ENCODE measurements at places on chromosomes 12 and 14. TPM values are rescaled to one million over a fixed set of nuclear protein-coding genes. Genes with fewer than 3 reads are reported as not detected.

- H3K27me3 ChIP-seq, result no peaks in the 10 kb centered on the region
- H3K36me3 ChIP-seq, result no peaks in the 10 kb centered on the region
- H3K4me3 ChIP-seq, result no peak overlapping the region
- H3K4me1 ChIP-seq, result peaks cover 11% of the 10 kb centered on the region
Observed at GRCh38 chr12:3972576-3972975, 99.4 kb upstream of the PARP11 start.

GRCh38 chr12:14655284-14655683 is 41.1 kb downstream of the GUCY2C start:
- no peak overlapping the region for H3K4me3 ChIP-seq
- DNase-seq, result no peak
- H3K4me1 ChIP-seq, result no peaks in the 10 kb centered on the region
- H3K36me3 ChIP-seq, result no peaks in the 10 kb centered on the region
- no peak overlapping the region for H3K27ac ChIP-seq

DNA sequence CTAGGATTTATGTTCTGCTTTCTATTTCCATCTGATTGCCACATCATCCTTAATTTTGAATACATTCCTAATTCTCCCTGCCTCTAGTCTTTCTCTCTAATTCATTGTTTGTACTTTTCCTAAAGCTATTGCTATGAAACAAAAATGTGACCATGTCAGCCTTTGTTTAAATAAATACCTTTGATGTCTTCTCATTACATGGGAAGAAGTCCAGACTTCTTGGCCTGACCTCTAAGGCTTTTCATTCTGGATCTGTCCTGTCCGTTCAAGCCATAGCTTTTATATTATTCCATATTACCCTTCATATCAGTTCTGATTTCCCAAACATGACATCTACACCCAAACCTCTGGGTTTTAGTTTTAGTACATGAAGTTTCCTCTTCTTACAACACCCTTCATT is 91.4 kb downstream of the CDK17 start:
- no peak overlapping the region for H3K27ac ChIP-seq
- no peaks in the 10 kb centered on the region for H3K36me3 ChIP-seq
- H3K4me1 ChIP-seq, result no peaks in the 10 kb centered on the region
- no peak overlapping the region for H3K4me3 ChIP-seq
- no peak for DNase-seq

DNA sequence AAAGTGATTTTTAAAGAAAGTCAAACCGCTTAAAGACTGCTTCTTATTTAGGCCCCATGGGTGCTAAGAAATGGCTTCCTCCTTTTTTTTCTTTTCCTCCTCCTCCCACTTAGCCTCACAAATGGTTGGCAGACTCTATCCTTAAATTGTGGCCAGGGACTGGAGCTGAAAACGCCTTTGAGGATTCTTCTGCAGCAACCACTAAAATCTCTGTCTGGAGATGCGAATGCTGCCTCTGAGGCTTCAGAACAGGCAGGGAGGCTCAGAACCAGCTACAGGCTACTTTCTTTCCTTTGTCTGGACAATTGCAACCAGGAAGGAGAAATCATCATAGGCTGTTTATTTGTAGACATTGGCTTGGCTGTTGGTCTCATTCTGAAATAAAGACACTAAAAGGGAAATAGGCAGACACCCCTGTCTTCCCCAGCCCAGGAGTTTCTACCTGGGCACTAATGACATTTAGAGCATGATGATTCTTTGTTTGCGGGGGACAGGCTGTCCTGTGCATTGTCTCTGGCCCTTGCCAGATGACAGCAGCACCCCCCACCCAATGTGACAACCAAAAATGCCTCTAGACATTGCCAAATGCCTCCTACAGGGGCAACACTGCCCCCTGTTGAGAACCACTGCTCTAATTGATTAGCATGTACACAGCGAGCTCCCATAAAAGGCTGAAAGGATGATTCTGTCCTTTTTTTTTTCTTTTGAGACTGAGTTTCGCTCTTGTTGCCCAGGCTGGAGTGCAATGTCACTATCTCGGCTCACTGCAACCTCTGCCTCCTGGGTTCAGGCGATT is 50.3 kb downstream of the MAP1LC3B2 start:
- H3K27ac ChIP-seq, result peak overlapping the region; percentile 22
- H3K36me3 ChIP-seq, result no peaks in the 10 kb centered on the region
- H3K4me1 ChIP-seq, result no peaks in the 10 kb centered on the region
- no peaks in the 10 kb centered on the region for H3K27me3 ChIP-seq

DNA sequence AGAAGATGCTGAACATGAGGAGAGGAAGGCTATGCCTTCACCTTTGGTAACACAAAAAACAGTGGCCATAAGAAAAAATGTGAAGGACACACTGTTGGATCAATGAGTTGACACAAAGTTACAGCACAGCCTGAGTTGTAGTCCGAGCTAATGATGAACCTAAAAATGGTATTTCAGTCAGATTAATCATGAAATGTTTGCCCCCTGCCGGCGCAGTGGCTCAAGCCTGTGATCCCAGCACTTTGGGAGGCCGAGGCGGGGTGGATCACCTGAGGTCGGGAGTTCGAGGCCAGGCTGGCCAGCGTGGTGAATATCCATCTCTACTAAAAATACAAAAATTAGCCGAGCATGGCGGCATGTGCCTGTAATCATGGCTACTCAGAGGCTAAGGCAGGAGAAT is 1.3 kb upstream of the CAPRIN2 start:
- no peaks in the 10 kb centered on the region for H3K27me3 ChIP-seq
- H3K36me3 ChIP-seq, result no peaks in the 10 kb centered on the region
- H3K4me3 ChIP-seq, result no peak overlapping the region
- no peak overlapping the region for H3K27ac ChIP-seq

- H3K27me3 ChIP-seq, result no peaks in the 10 kb centered on the region
- H3K27ac ChIP-seq, result no peak overlapping the region
- H3K4me3 ChIP-seq, result no peak overlapping the region
- no peaks in the 10 kb centered on the region for H3K4me1 ChIP-seq
Observed at GRCh38 chr12:67582844-67583243, 65.7 kb upstream of the DYRK2 start.

- no peaks in the 10 kb centered on the region for H3K27me3 ChIP-seq
- H3K27ac ChIP-seq, result no peak overlapping the region
- H3K36me3 ChIP-seq, result no peaks in the 10 kb centered on the region
- no peak overlapping the region for H3K4me3 ChIP-seq
Observed at GRCh38 chr12:78636231-78636855, 228.2 kb upstream of the SYT1 start.

DNA sequence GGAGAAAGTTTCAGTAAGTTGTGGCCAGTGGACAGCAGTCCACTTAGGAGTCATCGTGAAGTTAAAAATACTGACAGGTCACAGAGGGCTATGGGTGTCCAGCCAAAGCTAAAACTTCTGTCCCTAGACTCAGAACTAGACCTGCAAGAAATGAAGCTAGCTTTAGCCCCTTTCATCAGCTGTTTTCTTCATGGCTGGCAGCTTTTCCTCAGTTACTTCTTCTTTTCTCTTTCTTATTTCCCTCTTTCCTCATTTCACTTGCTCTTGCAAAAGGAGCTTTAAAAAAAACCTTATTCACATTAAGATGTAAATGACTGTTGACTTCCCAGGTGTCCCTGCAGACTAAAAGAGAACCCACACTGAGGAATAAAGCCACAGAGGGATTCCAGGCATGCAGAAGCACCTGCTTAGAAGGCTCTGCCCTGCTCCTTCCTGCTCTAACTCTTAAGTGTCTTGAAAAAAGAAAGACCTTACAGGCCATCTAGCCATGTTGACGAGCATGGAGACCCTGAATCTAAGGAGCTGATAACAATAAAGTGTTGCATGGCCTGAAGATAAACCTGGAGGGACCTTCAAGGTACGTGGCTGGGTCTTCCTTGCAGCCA is 69.7 kb upstream of the CCND2 start:
- H3K27me3 ChIP-seq, result no peaks in the 10 kb centered on the region
- H3K36me3 ChIP-seq, result no peaks in the 10 kb centered on the region
- H3K4me3 ChIP-seq, result no peak overlapping the region
- DNase-seq, result no peak
- no peaks in the 10 kb centered on the region for H3K4me1 ChIP-seq

GRCh38 chr12:105476616-105477015 is 146.1 kb downstream of the C12orf75 start:
- no peaks in the 10 kb centered on the region for H3K27me3 ChIP-seq
- H3K27ac ChIP-seq, result no peak overlapping the region
- DNase-seq, result no peak
- H3K4me3 ChIP-seq, result no peak overlapping the region

GRCh38 chr14:58807191-58807590 is 169.4 kb downstream of the DACT1 start:
- H3K4me3 ChIP-seq, result no peak overlapping the region
- H3K4me1 ChIP-seq, result no peaks in the 10 kb centered on the region
- no peak overlapping the region for H3K27ac ChIP-seq
- H3K27me3 ChIP-seq, result no peaks in the 10 kb centered on the region

DNA sequence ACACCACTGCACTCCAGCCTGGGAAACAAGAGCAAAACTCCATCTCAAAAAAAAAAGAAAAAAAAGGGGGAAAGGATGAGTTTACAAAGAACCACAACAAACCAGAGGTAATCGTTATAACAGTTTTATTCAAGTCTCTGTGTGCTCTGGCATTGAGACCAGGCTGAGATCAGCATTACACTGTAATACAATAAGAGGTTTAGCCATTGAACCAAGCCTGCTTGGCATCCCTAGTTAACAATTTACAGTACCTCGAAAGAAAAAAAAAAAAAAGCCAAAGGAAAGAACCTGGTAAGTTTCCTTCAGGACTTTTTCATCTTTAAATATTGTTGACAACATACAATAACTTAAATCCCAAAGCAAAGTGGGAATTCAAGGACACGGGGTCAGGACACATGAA is 80.7 kb downstream of the TTC9 start:
- H3K36me3 ChIP-seq, result no peaks in the 10 kb centered on the region
- H3K27ac ChIP-seq, result peak overlapping the region; percentile 81
- peaks cover 14% of the 10 kb centered on the region for H3K4me1 ChIP-seq
- H3K27me3 ChIP-seq, result no peaks in the 10 kb centered on the region

DNA sequence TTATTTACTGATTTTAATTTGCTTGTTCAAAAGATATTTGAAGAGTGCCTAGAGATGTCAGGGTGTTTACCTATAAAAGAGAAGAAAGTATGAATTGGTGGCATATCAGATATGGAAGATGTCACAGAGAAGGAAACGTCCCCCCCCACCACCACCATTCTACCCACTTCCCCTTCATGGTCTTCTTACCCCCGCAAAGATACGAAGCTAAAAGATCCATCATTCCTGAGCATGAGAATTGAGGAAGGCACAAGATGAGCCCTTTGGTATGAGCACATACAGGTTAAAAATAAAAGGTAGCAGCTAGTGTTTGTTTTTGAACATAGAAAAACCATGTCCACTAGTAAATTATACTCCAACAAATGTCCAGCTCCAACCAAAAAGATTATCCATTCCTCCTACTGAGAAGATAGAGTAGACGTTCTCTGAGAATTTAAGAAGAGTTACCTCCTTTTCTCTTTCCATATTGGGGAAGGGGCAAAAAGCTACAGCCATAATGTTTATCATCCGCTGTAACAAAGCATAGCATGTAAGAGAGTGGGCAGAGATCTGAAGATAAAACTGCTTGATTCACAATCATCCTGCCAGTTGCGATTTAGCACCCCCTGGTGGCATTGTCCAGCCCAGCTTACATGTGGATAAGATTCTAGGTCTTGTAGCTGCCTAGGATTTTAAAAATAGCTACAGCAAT is 29.1 kb downstream of the NFYB start:
- H3K4me1 ChIP-seq, result no peaks in the 10 kb centered on the region
- DNase-seq, result peak; percentile 8
- H3K27me3 ChIP-seq, result no peaks in the 10 kb centered on the region

DNA sequence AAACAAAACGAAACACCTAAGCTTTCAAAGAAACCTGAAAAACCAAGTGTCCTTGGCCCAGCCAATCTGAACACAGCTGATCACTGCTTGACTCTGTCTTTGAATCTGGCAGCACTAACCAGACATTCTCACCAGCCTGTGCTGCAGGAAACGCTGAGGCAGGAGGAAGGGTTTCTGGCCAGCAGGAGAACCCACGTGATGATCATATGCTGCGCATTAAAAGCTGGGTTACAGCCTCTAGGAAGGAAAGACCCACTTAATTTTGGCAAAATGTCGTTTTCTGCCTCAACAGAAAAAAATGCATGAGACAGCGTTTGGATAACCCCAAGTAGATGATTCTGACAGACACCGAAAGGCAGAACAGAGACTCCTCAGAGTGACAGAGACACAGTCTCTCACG is 9.8 kb downstream of the APPL2 start:
- no peaks in the 10 kb centered on the region for H3K27me3 ChIP-seq
- H3K4me1 ChIP-seq, result peaks cover 17% of the 10 kb centered on the region

- no peaks in the 10 kb centered on the region for H3K4me1 ChIP-seq
- no peaks in the 10 kb centered on the region for H3K36me3 ChIP-seq
- DNase-seq, result no peak
- H3K27ac ChIP-seq, result peak overlapping the region; percentile 59
Observed at GRCh38 chr12:22437031-22437806, 102.7 kb upstream of the ST8SIA1 start.

DNA sequence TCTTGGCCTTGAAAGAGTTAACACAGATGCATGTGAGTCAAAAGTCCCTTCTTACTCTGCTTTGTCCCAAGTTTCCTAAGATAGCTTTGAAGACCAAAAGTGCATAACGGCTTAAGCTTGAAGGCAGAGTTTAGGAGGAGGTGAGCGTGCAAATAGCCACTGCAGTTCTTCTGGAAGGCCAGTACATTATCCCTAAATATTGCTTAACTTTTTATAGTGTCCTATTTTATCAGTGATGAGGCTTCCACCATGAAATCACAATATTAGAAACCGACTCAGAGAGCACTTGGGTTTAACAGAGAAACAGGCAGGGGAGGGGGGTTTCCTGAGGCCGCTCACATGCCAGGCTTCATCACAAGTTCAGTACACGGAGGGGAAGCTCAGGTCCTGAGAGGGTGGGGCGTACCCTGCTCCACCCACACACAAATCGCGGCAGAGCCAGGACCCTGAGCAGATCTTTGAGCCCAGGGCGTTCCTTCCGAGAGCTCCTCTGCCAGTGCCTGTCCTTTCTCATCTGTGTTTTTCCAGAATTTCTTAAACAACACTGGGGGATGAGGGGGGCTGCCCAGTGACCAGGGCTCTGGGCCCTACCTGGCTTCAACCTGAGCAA is 26.8 kb upstream of the BDKRB2 start:
- H3K27me3 ChIP-seq, result no peaks in the 10 kb centered on the region
- H3K4me1 ChIP-seq, result peaks cover 54% of the 10 kb centered on the region
- peak overlapping the region; percentile 71 for H3K27ac ChIP-seq
- H3K4me3 ChIP-seq, result no peak overlapping the region
- DNase-seq, result no peak

DNA sequence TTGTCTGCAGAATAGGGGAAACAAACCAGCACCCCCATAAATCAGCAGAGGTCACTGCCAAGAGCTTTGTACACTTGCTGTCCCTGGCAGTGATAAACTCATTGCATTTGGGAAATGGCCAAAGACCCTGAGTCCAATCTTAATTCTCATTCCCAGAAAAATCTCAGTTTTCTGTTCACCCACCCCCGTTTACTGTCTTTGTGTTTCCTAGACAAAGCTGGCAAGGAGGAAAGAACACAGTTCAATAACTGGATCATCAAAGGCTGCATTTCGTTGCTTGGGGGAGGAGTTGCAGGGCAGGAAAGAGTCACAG is 365.1 kb downstream of the DPF3 start:
- H3K4me1 ChIP-seq, result no peaks in the 10 kb centered on the region
- peaks cover 8% of the 10 kb centered on the region for H3K27me3 ChIP-seq
- no peak overlapping the region for H3K4me3 ChIP-seq
- no peak overlapping the region for H3K27ac ChIP-seq
- H3K36me3 ChIP-seq, result no peaks in the 10 kb centered on the region

Gene TAS2R50
- not detected for total RNA-seq

Gene EAPP
- total RNA-seq, result 14.6 TPM

Gene GPR65
- total RNA-seq, result 0.34 TPM

Gene DBX2
- total RNA-seq, result not detected

Gene RNFT2
- not detected for total RNA-seq

Gene PLA2G1B
- total RNA-seq, result not detected

All from esophagus squamous epithelium (tissue), 5 donors.